ENCODE measurements at places on chromosomes 3 and 15.

DNA sequence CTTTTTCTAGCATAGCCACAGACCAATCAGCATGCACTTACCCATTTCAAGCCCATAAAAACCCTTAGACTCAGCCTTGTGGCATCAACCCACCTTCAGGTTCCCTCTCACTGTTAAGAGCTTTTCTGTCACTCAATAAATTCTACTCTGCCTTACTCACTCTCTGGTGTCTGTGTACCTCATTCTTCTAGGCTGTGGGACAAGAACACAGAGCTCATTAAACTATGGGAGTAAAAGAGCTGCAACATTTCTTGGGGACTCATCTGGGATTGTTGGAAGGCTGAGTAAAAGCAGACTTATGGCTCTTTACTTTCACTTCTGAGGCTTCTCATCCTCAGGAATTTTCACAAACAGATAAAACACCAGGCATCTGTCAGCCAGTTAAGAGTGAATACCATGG, 879.3 kb downstream of the ROBO2 start:
- no peak for DNase-seq

- no peak for DNase-seq
These were observed 18.2 kb downstream of the DCUN1D1 start for GRCh38 chr3:182962166-182962565.

- no peak for DNase-seq
These were observed 19.8 kb downstream of the PCSK6 start for GRCh38 chr15:101469520-101470288.

- DNase-seq = peak; percentile 65
These were observed 236.0 kb upstream of the EIF1B start for GRCh38 chr3:40073310-40074007.

GRCh38 chr15:99076109-99076508, 28.8 kb upstream of the SYNM start:
- DNase-seq = no peak

- no peak for DNase-seq
These were observed 788 bp downstream of the UQCC5 start for GRCh38 chr3:52537165-52537620.

- no peak for DNase-seq
These were observed 456.1 kb downstream of the OCA2 start for GRCh38 chr15:27642981-27643380.

- DNase-seq = no peak
These were observed 9.9 kb upstream of the KNL1 start for GRCh38 chr15:40584191-40584590.

DNA sequence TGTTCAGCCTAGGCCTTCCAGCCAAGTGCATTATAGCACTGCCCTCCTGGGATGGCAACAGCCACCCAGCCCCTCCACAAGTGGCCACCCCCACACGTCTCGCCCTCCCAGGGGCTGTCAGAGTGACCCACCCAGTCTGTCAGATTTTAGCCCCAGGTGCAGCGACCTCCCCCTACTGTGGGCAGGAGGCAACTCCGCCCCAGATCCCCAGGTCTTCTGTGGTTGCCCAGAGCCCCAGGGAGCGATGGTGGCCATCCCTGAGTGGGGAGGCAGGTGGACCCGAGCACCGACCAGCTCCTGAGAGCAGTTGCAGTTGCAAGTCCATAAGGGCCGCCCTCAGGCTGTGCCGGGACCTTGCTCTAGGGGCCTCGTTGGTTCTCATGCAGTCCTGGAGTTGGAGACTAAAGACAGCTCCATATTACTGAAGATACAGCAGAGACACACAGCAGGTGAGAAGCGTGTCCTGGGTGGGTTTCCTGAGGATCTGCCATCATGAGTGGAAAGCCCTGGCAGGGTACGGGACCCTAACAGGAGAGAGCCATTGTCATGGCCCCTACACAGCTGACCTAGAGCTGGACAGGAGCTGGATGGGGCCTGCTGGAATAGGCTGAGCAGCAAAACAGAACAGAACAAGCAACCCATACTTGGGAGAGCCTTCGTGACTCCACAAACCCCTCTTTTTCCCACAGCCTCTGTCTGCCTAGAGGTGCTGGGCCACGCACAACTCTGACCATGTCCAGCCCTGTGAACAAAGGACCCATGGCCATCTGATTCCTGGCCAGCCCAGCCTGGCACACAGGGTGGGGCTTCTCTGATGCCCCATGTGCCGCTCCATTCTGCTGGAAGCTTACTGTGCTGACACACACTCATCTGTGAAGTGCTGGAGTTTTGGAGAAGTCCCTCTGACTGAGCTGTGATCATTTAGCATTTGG, 110.3 kb upstream of the ALDH1A3 start:
- DNase-seq = no peak

GRCh38 chr3:182392182-182392937, 400.9 kb upstream of the ATP11B start:
- peak; percentile 73 for DNase-seq
